ENCODE measurements at places on chromosomes 2 and 18. TPM values are rescaled to one million over a fixed set of nuclear protein-coding genes. Genes with fewer than 3 reads are reported as not detected.

The KIF3C gene
- 19.1 TPM for polyA plus RNA-seq

DNA sequence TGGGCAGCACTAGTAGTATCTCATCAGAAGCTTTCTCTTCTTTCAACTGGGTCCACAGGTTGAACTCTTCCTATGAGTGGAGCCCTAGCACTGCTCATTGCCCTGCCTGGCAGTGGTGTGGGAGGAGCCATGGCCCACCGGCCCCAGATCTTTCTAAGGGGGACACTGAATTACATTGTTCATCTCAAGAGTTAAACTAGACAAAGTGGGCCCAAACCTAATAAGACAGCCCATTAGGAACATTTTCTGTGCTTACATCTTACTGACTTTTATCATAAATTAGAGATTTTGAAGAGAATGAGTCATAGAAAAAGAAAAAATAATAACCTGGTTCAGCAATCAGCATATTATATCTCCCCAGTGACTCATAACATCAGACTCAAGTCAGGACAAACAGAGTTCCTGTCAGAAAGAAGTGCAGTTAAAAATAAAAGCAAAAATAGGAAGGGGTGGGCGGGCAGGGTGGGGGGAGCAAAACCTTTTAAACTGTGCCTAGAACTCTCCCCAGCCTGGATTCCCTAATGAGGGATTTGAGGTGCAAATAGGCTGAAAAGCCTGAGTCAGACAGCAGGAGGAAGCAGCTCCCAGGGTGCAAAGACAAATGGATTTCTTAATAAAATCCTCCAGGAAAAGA is 161.6 kb upstream of the TRIB2 start:
- no peak for DNase-seq

DNA sequence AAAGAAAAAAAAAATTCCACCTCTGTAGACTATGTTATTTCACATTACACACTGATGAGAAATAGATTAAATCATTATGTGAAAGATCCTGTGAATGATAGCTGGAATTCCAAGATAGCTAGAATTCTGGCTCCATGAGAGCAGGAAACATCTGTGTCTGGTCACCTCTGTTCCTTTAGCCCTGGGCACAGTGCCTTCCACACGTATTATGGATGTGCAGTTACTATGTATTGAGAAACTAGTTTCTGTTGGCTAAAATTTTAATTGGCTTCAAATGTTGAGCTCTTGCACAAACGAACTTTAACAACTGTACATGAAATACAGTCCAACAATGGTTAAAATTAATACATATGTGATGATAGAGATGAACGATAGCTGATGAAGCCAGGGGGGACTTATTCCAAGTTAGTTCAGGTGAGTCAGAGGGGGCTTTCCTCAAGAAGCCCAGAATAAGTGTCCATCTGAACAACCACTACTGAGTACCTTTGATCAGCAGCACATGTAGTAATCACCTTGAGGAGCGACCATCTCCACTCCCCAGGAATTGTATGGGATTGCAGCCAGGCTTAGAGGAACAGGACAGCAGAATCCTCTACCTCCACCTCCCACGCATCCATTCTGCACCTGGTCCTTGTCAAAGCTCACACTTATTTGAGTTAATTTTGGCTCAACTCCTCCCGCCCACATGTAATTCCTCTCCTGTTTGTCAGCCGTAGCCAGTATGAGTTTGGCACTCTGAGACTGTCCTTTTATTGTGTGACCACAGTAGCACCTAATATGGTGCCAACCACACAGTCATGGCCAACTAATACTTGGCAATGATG is 68.6 kb downstream of the NABP1 start:
- no peak for DNase-seq

DNA sequence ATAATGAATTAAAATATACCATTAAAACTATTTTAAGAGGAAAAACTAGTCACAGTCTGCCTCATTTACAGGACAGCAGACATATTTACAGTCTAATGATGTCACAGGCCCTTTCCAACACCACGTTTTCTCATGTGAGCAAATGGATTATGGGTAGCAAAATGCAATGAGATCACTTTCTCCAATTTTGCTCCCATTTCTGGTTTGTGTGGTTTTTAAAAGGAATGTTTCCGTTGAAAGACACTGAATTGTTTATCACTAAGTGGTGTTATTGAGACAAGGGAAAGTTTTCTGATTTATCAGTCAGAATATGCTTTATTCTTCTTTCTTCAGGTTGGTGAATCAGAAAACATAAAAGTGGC is 11.4 kb upstream of the NR4A2 start:
- DNase-seq, result no peak
